Camera-type eye (tissue), 1 donor: ENCODE measurements at places on chromosomes 13 and 19. TPM values are rescaled to one million over a fixed set of nuclear protein-coding genes. Genes with fewer than 3 reads are reported as not detected.

RNF17 gene
- 0.16 TPM for total RNA-seq

CTXN1 gene
- 10.9 TPM for total RNA-seq

ZNF547 gene
- total RNA-seq, result 3.4 TPM

GRAMD1A gene
- 58.8 TPM for total RNA-seq

GAPDHS gene
- total RNA-seq, result 0.38 TPM

PRSS57 gene
- total RNA-seq, result not detected

POU4F1 gene
- total RNA-seq, result 8.3 TPM

CPAMD8 gene
- total RNA-seq, result 110 TPM

ELSPBP1 gene
- 1.5 TPM for total RNA-seq

TUBA3C gene
- not detected for total RNA-seq

C1QTNF9 gene
- total RNA-seq, result 0.38 TPM

SLC5A5 gene
- not detected for total RNA-seq

LPAR6 gene
- total RNA-seq, result 39.4 TPM

TICAM1 gene
- 3.7 TPM for total RNA-seq

CD37 gene
- 4.7 TPM for total RNA-seq

IGFL1 gene
- not detected for total RNA-seq

MISP gene
- 1.4 TPM for total RNA-seq

MRPS31 gene
- total RNA-seq, result 38.7 TPM

KIR2DL3 gene
- not detected for total RNA-seq

SAE1 gene
- 85.8 TPM for total RNA-seq

MIER2 gene
- 32.2 TPM for total RNA-seq

ZNF724 gene
- total RNA-seq, result 13.3 TPM

SMIM24 gene
- total RNA-seq, result 3.9 TPM

B3GNT3 gene
- total RNA-seq, result 1.2 TPM

PKN1 gene
- total RNA-seq, result 94.4 TPM

C19orf81 gene
- not detected for total RNA-seq

ADAT3 gene
- total RNA-seq, result 2.4 TPM

CAMSAP3 gene
- total RNA-seq, result 13.7 TPM

GPR12 gene
- 2.5 TPM for total RNA-seq

ATP11A gene
- total RNA-seq, result 32.7 TPM

ZMYM5 gene
- total RNA-seq, result 52.3 TPM

SERTM1 gene
- total RNA-seq, result 7.9 TPM

DCT gene
- total RNA-seq, result 318 TPM
